Endodermal cell (in vitro differentiated cells): ENCODE measurements at places on chromosomes 16 and 17.
A peak's percentile ranks its signal among the peaks of the same experiment; 100 is the strongest.

- DNase-seq: no peak
Observed at GRCh38 chr16:70157477-70158260, 15.9 kb upstream of the CLEC18C start.

DNA sequence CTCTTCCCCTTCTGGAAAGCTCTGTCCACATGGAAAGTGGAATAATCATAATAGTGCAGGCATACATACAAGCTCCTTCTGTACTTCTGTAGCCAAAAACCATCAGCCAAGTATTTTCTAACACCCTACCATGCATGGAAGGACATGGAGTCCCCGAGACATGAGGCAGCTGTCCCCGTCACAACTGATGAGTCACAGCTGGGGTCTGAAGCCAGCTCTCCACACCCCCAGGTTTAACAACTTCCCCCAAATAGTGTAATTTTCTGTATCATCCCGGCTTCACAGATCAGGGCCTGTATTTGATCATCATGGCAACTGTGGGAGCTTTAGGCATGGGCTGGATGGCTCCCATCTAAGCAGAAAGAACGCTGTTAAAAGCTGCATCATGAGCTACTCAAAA lies 16.6 kb downstream of the C16orf96 start:
- no peak for DNase-seq

- no peak for DNase-seq
Observed at GRCh38 chr17:42706732-42707131, 24.4 kb downstream of the CNTNAP1 start.

DNA sequence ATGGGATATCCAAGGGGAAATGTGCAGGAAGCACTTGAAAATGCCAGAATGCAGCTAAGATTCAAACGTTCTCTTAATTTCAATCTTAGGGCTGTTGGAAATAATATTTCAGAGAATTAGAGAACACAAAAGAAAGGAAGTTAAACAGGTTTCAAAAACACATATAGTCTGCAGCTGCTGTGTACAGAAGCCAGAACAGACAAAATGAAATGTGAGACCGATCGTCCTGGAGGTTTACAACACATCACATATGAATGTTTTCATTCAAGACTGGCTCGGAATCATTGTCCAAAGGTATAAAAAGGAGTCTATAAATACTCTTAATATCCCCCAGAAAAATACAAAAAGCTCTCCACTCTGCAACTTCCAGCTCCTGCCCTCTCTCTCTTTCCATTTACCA lies 14.3 kb downstream of the CYTH1 start:
- no peak for DNase-seq

- DNase-seq: no peak
Observed at GRCh38 chr17:75340631-75341030, 51.4 kb upstream of the SLC25A19 start.

GRCh38 chr16:81942007-81942601 lies 69.2 kb downstream of the SDR42E1 start:
- no peak for DNase-seq

DNA sequence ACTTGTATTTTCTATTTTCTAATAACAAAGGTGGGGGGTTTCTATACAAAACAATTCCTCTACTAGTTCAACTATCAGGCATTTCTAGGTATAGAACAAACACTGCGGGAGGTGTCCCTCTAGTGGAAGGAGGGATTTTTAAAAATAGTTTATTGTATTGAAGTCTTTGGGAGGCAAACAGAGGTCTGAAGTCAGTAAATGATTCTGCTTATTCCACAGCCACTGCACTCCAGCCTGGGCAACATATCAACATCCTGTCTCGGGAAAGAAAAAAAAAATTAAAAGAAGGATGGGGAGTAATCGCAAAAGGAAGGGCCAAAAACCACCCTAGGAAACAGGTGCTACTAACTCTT lies 648 bp upstream of the ERCC4 start:
- DNase-seq: no peak

DNA sequence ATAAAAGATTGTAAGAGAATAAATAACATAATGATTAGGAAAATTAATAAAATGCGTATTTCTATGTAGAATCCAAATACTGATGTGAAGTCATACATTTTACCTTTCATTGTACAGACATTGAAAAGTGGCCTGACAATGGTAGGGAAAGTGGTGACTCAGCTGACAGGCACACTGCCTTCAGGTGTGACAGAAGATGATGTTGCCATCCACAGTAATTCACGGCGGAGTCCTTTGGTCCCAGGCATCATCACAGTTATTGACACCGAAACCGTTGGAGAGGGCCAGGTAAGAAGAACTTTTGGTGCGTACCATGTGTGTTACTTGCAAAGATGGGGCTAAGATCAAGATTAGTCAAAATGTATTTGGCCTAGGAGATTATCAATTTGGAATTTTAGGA lies 232.8 kb downstream of the BCAS3 start:
- no peak for DNase-seq

DNA sequence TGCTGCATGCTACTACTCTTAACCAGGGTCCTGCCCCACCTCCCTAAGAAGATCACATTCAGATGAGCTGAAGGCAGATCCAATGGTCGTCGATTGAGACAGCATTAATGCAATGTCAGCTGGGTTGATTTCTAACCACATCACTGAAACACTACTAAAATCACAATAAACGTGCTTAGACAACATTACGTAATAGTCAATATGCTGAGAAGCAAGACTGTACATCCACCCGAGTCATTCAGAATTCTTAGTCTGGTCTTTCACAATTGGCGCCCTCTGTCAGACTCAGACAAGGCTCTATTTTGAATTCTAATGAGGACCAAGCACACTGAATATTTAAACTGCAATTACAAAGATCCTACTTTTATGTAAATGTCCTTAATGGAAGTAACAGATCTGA lies 205.2 kb downstream of the STX8 start:
- no peak for DNase-seq

DNA sequence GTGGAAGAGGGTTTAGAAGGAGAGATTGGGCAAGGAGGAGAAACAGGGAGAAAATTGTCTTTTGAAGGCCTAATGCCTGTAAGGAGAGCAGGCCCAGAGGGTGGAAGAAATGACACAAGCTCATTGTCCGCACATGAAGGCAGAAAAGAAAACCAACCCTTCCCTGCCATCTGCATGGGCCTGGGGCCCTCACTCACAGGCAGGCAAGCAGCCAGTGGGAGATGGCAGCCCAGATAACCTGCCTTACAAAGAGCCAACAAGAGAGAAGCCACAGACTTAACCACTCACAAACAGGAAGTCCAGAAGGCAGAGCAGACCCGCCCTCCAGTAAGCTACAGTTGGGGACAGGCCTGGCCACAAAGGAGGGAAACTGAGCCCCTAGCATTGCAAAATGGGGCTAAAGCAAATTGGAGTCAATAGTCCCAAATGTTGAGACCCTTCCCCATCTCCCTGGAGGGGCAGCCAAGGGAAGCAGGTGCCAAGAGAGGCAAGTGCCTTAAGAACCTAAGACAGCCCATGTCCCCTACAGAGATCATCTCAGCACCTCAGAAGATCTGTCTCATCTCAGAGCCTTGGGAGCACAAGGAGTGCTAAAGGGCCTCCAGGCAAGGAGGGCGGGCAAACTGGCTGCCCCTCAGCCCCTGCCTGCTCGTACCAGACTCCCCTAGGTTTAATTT lies 7.3 kb upstream of the TSPOAP1 start:
- peak; percentile 53 for DNase-seq

DNA sequence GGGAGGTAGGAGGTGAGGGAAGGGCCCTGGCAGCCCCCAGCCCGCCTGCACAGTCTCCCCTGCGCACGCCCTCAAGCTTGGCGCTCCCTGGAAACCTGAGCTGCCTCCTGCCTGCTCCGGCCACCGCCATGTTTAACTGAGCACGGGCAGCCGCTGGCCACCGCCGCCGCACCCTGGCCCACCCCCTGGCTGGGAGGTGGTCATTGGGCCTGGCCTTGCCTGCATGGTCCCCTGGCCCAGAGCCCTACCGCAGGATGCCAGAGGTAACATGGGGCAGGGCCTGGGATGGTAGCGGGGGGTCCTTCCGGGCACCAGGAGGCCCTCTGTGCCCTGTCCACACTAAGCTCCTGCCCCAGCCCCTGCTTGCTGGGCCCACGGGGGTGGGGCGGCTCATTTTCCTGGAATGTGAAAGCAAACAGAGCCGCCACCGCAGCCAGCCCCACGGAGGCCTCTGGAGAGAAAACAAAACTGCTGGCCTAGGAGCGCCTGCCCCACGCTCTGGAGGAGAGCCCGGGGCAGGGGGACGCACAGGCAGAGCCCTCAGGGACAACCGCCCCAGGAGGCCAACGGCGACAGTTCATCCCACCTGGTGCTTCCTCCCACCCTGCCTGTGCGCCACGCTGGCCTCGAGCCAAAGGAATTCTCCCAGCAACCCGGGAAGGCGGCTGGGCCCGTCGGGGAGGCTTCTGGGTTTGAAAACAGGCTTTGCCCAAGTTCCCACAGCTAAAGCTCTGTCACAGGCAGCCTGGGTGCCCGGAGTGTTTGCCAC lies 8.9 kb downstream of the NHERF2 start:
- DNase-seq: peak; percentile 65

DNA sequence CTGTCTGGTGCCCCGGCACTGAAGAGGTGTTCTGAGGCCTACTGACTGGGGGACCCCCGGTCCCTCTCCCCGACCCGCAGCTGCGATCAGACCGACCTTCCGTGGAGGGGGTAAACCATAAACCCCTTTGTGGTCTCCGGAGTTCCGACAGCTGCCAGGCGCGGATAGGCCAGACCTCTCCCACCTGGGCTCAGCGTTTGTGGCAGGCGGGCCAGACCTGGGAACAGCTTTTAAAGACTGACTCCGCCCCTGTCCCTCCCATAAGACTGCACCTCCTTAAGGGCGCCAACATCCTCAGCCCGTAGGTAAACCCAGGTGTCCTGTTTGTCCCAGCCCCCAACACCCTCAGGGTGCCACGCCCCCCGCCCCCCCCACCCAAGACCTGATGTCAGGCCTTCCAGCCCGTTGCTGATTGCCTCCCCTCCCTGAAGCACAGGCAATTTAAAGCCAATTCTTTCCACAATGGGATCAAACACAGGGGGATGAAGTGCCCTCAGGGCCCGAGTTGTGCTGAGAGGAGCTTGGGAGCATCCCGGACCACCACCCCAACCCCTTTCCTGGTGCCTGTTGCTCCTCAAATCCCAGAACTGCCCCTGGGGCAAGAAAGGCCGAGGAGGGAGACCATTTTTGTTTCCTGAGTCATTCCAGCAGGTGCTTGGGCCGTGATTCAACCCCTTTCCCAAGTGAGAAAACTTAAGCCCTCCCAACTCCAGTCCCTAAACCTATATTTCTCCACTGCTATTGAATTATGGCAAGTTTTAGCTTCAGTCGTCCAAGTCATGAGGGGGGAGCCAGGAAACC lies at the start of gene SOX15:
SOX15 (minus strand) TSS at position 204 of the 801 bp plus-strand sequence. CDS start 418 bp downstream, outside the sequence.
- DNase-seq: peak; percentile 91

GRCh38 chr17:44222112-44222869 lies 2.8 kb upstream of the UBTF start:
- peak; percentile 93 for DNase-seq

GRCh38 chr17:78433013-78433727 lies 54.7 kb downstream of the PGS1 start:
- no peak for DNase-seq

GRCh38 chr16:81921843-81922584 lies 89.3 kb downstream of the SDR42E1 start:
- no peak for DNase-seq

GRCh38 chr17:79792984-79793923 lies 3.6 kb downstream of the CBX8 start:
- peak; percentile 79 for DNase-seq

DNA sequence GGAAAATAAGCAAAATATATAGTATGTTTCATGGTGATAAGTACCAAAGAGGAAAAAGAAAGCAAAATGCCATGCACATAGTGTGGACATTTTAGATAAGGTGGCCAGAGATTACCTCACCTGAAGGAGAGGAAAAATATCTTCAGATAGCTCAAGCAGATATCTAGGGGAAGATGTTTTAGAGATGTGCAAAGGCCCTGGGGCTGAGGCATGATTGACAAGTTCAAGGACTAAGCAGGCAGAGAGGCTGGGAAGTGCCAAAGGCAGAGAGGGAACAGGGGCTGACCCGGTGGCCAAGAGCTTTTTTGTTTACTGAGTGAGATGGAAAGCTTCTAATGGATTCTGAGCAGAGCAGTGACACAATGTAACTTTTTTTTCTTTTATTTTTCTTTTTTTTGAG lies 4.4 kb upstream of the MT4 start:
- DNase-seq: no peak

- peak; percentile 74 for DNase-seq
Observed at GRCh38 chr17:18191967-18192366, 8.3 kb downstream of the ALKBH5 start.

DNA sequence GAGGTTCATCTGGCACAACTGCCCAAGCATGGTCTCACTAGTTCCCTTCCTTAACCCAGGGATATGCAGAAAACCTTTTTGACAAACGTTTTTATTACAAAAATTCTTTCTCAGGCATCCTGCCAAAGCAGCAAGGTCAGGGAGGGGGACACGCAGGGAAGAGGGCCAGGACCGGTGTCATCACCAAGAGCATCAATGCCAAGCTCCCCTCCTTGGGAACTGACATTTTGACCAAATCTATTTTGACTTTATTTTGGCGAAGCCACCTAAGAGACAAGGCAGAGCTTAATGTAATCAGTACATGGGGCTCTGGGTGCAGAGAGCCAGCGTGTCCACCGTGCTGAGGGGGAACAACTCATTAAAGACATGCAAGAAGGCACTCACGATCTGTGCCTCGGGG lies 265.2 kb downstream of the CBLN1 start:
- DNase-seq: peak; percentile 14

GRCh38 chr16:85136213-85136701 lies 24.0 kb upstream of the CIBAR2 start:
- DNase-seq: no peak

- no peak for DNase-seq
Observed at GRCh38 chr17:9261081-9262012, 240.0 kb downstream of the NTN1 start.

- no peak for DNase-seq
Observed at GRCh38 chr17:36001110-36001771, at the start of gene CCL15. CCL15 (minus strand) TSS chr17:36001553; CDS start chr17:36001492, 61 bp downstream.

GRCh38 chr17:66351033-66351432 lies 48.6 kb downstream of the PRKCA start:
- DNase-seq: no peak
